SIG-M5 (cell line): ENCODE measurements at places on chromosomes 5 and 9.
A peak's percentile ranks its signal among the peaks of the same experiment; 100 is the strongest.

- no peak for DNase-seq
Measured at GRCh38 chr9:134214386-134214765, 50.0 kb upstream of the RNU6ATAC start.

- DNase-seq = no peak
Measured at GRCh38 chr5:151570058-151570457, 21.1 kb downstream of the FAT2 start.

GRCh38 chr9:28502189-28502588 lies 928.9 kb upstream of the C9orf72 start:
- DNase-seq = no peak

GRCh38 chr9:131233556-131233955 lies 42.8 kb downstream of the FAM78A start:
- no peak for DNase-seq

- no peak for DNase-seq
Measured at GRCh38 chr5:90557391-90557790, 1.2 kb upstream of the ADGRV1 start.

- no peak for DNase-seq
Measured at GRCh38 chr5:54876-55569, 36.9 kb upstream of the PLEKHG4B start.

DNA sequence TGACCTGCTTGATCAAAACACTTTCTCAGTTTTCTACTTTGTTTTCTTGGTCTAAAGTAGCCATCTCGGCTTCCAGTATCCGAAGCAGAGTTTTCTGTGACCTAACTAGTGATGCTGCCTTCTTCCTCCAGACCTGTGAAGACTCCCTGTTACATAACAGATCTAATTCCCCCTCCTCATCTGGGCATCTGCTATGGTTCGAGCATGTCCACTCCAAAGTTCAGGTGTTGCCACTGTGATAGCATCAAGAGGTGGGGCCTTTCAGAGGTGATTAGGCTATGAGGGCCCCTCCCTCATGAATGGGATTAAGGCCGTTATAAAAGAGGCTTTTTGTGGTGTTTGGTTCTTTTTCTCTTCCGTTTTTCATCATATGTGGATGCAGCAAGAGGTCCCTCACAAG lies 20.3 kb downstream of the TTC23L start:
- no peak for DNase-seq

DNA sequence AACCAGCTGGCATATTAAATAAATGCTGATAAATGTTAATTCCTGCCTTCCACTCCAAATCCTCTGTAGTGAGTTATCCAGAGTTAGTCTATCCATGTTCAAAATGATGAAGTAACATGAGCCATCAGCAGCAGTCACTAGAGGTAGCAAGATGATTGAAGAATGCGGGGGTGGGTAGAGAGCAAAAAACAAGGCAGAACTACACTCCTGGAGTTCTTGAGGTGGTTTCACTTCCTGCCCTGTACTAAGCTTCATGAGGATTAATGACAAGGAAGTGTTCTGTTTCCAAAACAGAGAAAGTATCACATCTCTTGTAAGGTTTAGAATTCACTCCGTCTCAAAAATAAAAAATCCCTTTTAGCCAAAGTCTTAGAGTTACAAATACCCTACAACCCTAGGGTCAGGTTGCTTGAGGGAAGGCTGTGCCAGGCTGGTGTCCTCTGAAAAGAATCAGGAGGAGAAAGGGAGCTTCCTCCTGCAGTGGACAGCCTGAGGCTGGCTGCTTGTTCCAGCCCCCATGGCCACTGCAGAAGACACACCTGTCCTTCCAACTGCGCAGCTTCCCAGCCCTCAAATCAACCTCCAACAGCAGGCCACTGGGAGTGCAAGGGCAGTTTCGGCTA lies 180.2 kb downstream of the DENND1A start:
- DNase-seq = peak; percentile 43

GRCh38 chr5:12230659-12231058 lies 326.4 kb upstream of the CTNND2 start:
- DNase-seq = no peak

- no peak for DNase-seq
Measured at GRCh38 chr9:37675661-37676060, 24.9 kb downstream of the FRMPD1 start.

DNA sequence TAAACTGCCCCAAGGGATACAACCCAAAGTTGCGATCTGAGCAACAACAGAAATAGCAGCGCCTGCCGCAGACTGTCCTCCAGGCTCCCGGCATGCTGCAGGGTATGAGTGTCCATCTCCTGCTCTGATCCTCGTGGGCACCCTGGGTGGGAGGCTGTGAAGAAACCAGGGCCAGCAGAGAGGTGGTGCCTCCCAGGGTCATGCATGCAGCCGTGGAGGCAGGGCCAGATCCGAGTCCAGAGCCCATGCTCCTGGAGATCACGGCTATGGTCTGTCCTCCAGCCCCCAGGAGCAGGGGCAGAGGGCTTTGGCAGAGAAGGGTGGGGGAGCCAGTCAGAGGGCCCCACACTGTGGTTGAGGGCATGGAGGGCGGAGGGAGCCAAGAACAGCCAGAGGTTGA lies 29.0 kb downstream of the HRH2 start:
- no peak for DNase-seq

DNA sequence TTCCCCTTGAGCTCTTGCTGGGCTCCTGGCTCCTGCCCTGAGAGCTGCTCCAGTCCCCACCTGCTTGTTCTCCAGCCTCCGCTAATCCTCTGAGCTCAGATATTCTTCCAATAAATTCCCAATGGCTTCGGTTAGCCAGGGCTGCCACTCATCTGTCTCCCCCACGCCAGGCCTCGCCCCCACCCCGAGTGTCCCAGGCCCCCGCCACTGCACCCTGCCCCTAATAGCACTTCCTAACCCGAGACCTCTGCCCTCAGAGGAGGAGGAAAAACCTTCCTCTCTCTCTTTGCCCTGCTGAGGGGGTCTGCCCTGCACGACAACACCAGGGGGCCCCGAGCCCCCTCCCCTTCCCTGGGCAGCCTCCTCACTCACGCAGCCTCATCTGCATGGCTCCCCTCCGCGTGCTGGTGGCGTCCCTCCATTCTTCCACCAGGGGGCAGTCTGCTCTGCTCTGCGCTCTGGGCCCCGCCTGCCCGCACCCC lies 5.4 kb upstream of the LCN15 start:
- no peak for DNase-seq

GRCh38 chr5:164233791-164234190 lies 728.4 kb downstream of the MAT2B start:
- no peak for DNase-seq

GRCh38 chr5:56783261-56783660 lies 32.1 kb upstream of the MAP3K1 start:
- no peak for DNase-seq

DNA sequence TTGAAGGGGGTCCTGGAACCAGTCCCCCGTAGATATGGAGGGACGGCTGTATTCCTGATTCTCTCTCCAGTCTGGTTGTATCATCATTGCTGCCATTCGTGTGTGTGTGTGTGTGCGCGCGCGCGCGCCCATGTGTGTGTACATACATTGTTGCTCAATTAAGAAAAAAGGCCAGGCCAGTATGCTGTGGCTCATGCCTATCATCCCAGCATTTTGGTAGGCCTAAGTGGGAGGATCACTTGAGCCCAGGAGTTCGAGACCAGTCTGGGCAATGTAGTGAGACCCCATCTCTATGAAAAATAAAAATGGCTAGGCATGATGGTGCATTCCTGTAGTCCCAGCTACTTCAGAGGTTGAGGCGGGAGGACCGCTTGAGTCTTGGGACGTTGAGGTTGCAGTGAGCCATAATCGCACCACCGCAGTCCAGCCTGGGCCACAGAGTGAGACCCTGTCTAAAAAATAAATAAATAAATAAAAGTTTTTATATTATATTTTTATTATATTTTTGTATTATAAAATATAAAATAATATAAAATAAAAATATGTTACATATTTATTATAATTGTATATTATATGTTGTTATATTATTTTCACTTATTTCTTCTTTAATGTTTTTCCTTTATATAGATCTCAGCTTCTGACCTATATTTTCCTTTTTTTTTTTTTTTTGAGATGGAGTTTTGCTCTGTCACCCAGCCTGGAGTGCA lies 53.2 kb downstream of the SPIN1 start:
- DNase-seq = no peak

- no peak for DNase-seq
Measured at GRCh38 chr9:78321505-78321904, 24.6 kb downstream of the PSAT1 start.

DNA sequence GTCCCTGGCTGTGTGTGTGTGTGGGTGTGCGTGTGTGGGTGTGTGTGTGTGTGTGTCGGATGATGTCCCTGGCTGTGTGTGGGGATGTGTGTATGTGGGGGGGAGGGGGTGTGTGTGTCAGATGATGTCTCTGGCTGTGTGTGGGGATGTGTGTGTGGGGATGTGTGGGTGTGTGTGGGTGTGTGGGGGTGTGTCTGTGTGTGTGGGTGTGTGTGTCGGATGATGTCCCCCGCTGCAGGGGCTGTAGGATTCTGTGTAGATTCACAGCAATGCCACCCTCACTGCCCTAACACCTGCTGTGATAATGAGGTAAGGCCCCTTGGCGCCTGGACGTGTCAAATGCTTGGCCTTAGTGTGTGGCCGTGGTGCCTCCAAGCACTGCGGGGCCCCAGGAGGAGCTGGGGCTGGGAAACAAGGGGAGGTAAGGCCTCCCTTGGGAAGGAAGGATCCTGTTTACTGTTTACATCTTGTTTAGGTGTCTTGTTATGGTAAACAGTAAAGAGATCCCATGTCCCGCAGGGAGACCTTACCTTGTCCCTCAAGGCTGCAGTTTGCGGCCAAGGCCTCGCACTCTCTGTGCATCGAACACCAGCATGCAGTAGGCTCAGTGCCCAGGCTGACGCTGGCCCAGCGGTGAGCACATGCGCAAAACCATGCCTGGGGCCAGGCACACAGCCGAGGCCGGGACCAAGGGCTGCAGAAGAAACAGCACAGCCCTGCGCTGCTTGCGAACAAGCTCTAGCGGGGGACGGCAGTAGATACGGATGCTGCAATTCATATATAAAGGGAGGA lies 24.1 kb downstream of the AHRR start:
- DNase-seq = no peak

GRCh38 chr9:93098236-93098946 lies 2.4 kb downstream of the CARD19 start:
- DNase-seq = no peak

- DNase-seq = no peak
Measured at GRCh38 chr5:153237671-153238332, 252.7 kb upstream of the GRIA1 start.

GRCh38 chr5:108634617-108635288 lies 112.9 kb upstream of the FER start:
- DNase-seq = no peak

- DNase-seq = no peak
Measured at GRCh38 chr9:19748278-19749126, 40.3 kb downstream of the SLC24A2 start.

DNA sequence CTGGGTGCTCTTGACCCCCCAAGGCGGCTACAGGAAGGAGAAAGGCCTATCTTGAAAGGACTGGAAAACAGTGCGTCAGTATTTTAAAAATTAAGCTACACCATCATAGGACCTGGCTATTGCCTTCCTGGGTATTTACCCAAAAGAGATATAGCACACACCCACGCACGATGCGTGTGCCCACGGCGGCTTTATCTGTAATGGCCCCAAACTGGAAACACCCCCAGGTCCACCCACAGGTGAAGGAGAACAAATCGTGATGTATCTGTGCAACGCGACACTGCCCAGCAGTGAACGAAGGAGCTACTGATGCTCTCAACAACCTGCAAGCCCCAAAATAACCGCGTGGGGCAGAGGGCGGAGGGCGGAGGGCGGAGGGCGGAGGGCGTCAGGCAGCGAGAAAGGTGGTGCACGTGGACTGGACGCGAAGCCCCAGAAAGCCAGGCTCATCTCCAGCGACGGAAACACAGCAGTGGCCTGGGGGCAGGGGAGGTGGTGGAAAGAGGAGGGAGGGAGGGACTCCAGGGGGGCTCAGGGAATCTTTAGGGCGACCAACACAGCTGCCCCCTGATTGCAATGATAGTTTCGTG lies 12.4 kb upstream of the PTGDS start:
- DNase-seq = no peak

DNA sequence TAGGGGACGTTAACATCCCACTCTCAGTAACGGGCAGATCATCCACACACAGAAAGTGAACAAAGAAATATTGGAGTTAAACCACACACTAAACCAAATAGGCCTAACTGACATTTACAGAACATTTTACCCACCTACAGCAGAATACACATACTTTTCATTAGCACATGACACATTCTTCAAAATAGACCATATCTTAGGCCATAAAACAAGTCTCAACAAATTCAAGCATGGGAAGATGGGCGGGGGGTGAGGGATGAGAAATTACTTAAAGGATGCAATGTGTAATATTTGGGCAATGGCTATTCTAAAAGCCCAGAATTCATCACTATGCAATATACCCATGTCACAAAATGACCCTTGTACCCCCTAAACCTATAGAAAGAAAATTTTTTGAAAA lies 226.2 kb downstream of the ATPSCKMT start:
- DNase-seq = no peak

DNA sequence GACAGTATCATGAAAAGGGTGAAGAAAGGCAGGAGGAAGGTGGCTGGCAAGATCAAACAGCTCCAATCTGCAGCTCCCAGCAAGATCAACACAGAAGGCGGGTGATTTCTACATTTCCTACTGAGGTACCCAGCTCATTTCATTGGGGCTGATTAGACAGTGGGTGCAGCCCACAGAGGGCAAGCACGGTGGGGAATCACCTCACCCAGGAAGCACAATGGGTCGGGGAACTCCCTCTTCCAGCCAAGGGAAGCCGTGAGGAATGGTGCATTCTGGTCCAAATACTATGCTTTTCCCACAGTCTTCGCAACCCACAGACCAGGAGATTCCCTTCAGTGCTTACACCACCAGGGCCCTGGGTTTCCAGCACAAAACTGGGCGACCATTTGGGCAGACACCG lies 66.8 kb downstream of the CAMSAP1 start:
- DNase-seq = no peak

- no peak for DNase-seq
Measured at GRCh38 chr5:2530609-2531008, 220.9 kb downstream of the IRX2 start.

DNA sequence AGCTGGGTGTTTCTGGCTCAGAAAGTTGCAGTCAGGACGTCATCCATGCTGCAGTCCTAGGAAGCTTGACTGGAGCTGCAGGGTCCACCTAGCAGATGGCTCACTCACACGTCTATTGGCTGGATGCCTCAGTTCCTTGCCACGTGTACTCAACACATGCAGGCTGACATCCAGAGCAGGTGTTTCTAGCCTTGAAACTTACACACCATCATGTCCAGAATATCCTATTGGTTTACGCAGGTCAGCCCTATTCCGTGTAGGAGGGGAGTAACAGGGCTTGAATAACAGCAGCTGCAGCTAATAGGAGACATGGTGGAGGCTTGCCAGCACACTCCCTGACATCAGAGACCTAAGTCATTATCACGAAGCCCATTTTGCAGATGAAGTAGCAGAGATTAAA lies 473.5 kb downstream of the ACTL7B start:
- no peak for DNase-seq
